Activated CD8-positive, alpha-beta memory T cell treated with anti-CD3 and anti-CD28 coated beads for 4 hours (primary cell): ENCODE measurements at places on chromosomes 2 and 18.

DNA sequence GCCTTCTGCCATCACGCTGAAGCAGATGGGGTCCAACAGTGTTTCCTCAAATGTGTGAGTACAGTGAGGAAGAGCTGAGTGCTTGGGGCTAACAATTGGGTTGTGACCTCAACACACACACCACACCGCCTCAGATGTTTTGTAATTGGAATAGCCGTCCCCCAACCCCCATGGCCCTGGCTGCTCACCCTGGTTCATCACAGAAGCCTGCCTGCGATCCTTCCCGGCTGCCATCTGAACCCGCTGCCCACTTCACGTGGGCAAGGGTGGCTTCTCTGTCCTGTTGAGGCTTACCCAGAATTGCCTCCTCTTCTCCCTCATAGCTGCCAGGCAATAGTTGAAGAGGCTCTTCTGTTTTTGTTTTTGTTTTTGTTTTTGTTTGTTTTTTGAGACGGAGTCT lies 44.1 kb downstream of the TGOLN2 start:
- DNase-seq = no peak

DNA sequence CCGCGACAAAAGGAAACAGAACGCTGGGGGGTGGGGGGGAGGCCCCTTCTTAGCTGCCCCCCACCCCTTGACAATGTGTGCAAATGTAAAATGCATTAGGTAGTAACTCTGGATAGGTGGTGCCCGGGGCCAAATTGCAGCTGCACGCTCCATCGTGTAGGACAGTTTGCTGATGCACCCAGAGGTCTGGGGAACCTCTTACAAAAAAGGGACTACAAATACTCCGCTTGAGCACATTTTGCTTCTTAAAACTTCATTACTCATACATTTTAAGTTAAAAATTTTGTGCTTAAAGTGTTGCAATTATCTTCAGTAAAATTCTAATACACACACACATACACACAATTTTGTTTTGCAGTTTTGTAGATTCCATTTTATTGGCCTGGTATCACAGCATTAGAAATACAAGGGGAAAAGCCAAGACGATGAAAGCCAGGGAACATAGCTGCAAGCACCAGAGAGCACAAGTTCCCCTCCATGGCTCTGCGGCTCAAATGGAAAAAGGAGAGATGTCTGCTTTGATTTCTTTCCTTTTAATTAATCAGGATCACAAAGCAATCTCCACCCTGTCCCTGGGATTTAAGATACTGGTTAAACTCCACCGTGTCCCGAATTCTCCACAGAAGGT lies 582.1 kb downstream of the ZEB2 start:
- no peak for DNase-seq

- DNase-seq = no peak
These were observed 705.6 kb upstream of the ID2 start for GRCh38 chr2:7976206-7976605.

- DNase-seq = no peak
These were observed 55.7 kb upstream of the CYP1B1 start for GRCh38 chr2:38131676-38132075.

DNA sequence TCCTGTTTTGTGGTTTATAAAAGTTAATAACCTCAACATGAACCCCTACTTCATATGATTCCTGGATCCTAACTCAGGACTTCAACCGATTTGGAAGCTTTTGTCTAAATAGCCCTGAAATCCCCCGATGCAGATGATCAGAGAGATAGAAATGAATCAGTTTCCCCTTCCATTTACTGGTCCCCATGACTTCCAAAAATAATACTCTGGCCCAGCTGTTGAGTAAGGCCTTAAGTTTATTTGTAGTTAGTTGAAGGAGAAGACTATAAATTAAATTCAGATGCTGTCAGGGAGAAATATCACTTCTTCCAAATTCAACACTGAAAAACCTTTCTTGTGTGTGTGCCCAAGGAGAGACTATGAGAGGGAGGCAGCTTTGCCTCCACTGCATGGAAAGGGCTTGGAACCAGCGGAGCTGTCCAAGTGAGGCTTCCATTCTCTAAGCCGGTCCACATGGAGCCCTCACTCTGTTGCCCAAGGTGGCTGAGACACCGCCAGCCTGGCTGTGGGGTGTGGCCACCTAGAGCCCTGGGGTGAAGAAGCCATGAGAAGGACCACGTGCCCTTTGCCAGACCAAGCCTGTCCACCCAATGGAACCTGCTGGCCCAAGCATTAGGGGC lies 53.6 kb downstream of the PIEZO2 start:
- DNase-seq = no peak

DNA sequence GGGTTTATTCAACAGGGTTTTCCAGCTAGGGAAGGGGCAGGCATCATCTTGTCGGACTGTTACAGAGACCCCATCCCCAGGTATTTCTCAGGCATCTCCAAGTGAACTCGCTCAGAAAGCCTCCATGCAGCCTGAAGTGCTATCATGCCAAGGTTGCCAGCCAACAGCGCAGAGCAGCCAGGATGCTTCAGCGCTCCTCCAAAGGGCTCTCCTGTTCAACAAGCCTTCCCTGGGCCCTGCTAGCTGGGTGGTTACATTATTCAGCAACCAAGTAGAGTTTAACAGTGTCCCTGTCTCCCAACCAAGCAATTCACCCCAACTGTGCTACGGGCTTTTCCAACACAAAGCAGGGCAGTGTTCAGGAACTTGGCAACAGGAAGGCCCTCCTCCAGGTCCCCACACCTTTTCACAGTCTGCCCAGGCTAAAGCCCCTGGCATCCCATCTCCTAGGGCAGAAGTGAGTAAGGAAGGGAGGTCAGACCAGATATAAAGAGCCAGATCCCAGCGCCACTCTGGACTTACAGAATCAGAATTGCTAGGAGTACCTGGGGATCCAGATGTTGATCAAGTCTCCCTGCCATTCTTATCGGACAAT lies 52.9 kb downstream of the ZBTB7C start:
- DNase-seq = no peak
